ENCODE measurements at places on chromosomes 16 and 17. TPM values are rescaled to one million over a fixed set of nuclear protein-coding genes. Genes with fewer than 3 reads are reported as not detected.

Gene ZSCAN10
- not detected for total RNA-seq

Gene ZACN
- total RNA-seq = not detected

Gene ACSM2A
- not detected for total RNA-seq

Gene TMC7
- 3.2 TPM for total RNA-seq

Gene GNAO1
- 3.0 TPM for total RNA-seq

Gene ALOX12
- 0.16 TPM for total RNA-seq

Gene PSKH1
- total RNA-seq = 28.6 TPM

Gene SHISA9
- total RNA-seq = not detected

Gene TCAP
- total RNA-seq = 0.64 TPM

Gene BMERB1
- 60.7 TPM for total RNA-seq

Gene PLXDC1
- total RNA-seq = 6.3 TPM

Gene SMPD3
- 0.58 TPM for total RNA-seq

Gene SP2
- 12.7 TPM for total RNA-seq

Gene CDH15
- total RNA-seq = not detected

Gene CDRT15L2
- not detected for total RNA-seq

Gene MT1G
- total RNA-seq = 41.5 TPM

Gene CFAP97D1
- total RNA-seq = not detected

Gene RPL38
- total RNA-seq = 642 TPM

Gene RCVRN
- 0.67 TPM for total RNA-seq

Gene C17orf50
- not detected for total RNA-seq

Gene ITGAD
- 0.39 TPM for total RNA-seq

Gene HBQ1
- total RNA-seq = not detected

Gene ZNF624
- 3.2 TPM for total RNA-seq

Gene MMP25
- total RNA-seq = 21.6 TPM

Gene CHTF8
- total RNA-seq = 84.5 TPM

Gene TNFSF13
- 26.3 TPM for total RNA-seq

Gene MPP3
- total RNA-seq = 22.3 TPM

All from mesenteric fat pad (tissue), 1 donor.